Activated CD4-positive, CD25-positive, alpha-beta regulatory T cell treated with anti-CD3 and anti-CD28 coated beads, Interleukin-2, amount 50 U/mL, for 16 hours (primary cell): ENCODE measurements at places on chromosomes 13 and 19.

DNA sequence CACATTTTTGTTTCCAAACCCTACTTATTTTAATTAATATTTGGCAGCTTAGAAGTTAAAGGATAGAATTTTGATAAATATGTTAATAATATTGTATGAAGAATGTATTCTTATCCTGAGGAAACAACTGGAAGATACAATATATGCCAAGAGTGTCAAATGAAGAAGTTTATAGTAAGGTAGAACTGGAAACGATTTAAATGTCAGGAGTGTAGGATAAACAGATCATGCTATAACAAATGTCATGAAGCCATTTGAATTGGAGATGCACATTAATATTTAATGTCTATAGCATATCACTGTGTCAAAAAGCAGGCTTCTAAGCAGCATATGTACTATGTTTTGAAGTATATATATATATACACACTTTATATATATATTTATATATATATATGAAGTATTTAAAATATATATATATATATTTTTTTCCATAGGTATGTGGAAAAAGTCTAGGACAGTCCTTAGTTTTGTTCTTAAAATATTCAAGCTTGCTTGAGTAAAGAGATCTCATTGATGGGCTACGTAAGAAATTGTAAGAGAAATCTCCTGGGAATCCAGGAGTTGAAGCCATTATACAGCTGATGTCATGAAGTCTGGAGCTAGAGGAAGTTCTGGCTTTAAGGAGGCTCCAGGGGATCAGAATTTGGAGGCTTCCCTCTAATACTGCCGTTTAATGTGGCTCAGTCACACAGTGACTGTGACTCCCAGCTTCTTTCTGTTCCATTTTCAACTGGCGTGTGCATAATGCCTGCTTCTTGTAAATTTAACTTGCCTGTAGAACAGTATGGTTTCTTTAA, 79.9 kb upstream of the MYCBP2 start:
- DNase-seq, result no peak

DNA sequence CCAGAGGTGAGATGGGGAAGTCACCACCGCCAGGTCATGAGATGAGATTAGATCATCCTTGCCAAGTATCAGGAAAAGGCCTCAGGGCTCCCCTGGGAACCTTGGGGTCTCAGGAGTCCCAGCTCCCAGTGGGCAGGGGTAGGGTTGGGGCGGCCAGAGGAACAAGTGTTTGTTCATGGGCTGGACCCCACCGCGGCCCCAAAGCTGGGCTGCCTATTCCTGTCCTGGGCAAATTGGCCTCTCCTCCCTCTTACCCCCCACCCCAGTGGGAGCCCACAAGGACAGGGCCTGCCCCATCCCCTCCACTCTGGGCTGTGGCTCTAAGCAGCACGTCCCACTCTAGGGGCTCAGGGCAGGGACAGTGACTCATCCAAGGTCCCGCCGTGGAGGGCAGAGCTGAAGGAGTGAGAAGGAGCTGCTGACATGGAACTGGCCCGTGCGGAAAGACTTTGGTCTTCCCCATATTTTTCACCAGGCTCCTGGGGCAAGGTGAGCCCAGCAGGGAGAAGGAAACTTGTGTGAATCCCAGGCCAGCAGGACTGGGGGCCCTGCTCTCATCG, 4.0 kb upstream of the HCN2 start:
- DNase-seq, result no peak

- DNase-seq, result no peak
These were observed 5.5 kb upstream of the TYROBP start for GRCh38 chr19:35913589-35913988.

DNA sequence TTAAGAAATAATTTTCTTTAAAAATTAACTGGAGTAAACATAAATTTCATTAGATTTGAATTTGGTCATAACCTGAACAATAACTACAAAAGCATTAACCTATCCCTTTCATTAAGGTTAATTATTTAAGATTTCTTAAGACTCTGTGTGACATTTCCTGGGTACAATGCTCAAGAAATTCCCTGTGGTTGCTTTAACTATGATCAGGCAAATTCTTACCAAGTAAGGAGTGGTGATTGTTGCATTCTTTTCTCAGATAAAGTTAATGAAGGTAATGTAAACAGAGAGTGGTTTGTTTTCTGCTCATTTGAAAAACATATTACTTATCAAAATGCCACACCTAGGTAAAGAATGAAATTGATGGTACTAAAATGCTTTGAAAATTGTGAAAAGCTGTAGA, 114.8 kb upstream of the MIR17HG start:
- no peak for DNase-seq

DNA sequence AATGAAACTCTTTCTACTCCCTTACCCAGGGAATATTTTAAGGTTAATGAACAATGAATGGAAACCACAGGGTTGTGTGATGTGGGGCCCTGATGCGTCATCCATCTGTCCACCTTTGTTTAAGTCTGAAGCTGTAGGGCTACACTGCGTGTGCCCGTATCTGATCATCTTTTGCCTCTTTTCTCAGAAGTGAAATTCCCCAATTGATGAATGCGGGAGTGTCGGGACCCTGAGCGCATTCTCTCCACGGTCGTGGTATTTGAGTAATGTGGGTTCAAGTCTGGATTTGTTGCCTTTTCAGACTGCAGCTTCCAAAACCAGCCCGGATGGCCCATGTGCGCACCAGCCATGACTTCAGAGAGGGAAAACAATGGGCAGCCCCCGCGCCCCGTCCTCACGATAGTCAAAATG, 112.3 kb downstream of the COL4A2 start:
- no peak for DNase-seq

- no peak for DNase-seq
These were observed 792.4 kb upstream of the SLITRK5 start for GRCh38 chr13:86878781-86879180.

- DNase-seq, result no peak
These were observed 86.4 kb downstream of the RAB20 start for GRCh38 chr13:110475117-110475516.

- DNase-seq, result no peak
These were observed 12.4 kb upstream of the SULT2B1 start for GRCh38 chr19:48539503-48540096.

GRCh38 chr13:85241060-85241459, 558.2 kb downstream of the SLITRK6 start:
- DNase-seq, result no peak

GRCh38 chr19:1754636-1755466, 1.5 kb downstream of the ONECUT3 start:
- no peak for DNase-seq

GRCh38 chr13:46717275-46717674, 79.7 kb downstream of the ESD start:
- DNase-seq, result no peak

DNA sequence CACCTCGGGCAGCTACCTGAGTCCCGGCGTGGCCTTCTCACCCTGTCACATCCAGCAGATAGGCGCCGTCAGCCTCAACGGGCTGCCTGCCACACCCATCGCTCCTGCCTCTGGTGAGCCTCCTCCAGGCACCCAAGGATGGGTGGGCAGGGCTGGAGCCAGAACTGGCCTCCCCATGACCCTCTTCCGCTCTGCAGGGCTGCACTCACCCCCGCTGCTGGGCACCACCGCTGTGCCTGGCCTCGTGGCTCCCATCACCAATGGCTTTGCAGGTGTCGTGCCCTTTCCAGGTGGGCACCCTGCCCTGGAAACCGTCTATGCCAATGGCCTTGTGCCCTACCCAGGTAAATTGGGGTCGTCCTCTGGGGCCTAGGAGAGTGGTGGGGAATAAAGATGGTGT, 57.7 kb downstream of the CELF5 start:
- DNase-seq, result no peak

GRCh38 chr13:110042253-110042950, 256.0 kb upstream of the IRS2 start:
- no peak for DNase-seq

DNA sequence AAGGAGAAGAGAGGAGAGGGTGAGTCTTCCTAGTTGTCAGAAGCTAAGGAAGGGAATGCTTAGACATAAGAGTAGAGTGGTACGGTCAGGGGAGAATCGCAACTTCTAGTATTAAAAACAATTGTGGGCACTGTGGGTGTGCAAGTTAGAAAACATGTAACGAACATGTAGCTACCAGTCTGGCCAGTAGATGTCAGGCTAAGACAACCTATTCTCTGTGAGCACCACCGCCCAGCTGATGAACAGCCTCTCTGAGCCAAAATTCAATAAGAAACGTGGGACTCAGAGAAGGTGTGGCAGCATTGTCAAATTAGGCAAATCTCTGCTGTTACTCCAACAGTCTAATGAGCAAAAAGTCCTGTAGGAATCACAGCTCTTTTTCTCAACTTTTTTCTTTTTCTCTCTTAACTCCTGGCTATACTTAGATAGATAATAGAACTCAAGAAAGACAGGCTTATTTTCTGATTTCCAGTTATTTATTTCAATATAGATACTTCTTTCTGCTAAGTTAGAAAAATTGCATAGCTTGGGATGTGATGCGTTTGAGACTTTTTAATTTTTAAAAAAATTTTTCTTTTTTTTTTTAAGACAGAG, 186.2 kb downstream of the USP12 start:
- DNase-seq, result peak; percentile 41

DNA sequence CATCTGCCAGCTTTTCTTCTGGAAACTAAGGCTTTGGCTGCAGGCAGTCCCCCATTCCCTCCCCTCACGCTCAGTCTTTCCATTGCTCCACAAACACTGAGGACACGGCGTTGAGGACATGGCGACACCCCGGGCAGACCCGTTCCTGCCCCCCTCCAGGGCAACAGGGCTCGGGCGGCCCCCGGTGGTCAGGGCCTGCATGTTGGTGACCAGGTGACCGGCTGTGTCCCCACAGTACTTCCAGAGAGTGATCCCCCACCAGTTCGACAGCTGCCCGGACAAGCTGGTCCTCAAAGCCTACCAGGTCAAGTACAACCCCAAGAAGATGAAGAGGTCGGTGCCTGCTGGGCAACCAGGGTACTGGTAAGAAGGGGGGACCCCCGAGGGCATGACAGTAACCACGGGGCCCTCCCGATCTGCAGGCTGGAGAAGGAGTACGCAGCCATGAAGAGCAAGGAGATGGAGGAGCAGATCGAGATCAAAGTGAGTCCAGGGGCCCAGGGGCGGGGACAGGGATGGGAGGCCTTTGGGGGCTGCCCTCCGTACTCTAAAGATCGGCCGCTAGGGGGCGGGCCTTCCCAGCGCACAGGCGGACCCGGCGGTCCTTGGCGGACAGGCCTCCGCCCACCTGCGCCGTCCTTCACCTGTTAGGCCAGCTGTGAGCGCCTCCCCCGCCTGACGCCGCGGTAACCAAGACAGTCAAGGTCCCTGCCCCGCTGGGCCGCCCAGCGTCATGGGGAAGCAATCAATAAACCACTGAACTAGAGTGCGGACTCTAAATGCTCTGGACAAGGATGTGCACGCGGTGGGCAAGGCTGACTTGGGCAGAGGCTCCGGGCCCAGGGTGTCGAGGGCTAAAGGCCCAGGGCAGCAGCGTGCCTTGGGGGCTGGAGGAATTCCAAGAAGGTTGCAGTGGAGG, 21.1 kb downstream of the PRR36 start:
- DNase-seq, result no peak

- DNase-seq, result no peak
These were observed 31.4 kb upstream of the C13orf46 start for GRCh38 chr13:114005206-114005724.

GRCh38 chr19:51148580-51148979, 6.5 kb downstream of the SIGLEC7 start:
- DNase-seq, result no peak

DNA sequence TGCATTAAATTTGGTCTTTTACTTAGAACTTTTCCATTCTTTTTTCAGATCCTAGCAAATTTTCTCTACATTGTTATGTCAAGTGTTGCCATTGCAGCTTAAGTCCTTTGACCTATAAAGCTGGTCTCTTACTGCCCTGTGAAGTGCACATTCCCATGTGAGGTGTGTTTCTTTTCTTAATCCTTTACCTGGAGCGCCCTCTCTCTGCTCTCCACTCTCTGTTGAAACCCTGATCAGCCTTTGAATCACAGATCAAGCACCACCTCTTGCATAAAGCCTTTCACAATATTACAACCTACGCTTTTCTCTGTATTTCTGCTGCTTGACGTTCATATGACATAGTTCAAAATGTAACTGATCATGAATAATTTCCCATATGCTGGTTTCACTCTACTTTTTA, 84.8 kb downstream of the PCDH17 start:
- DNase-seq, result no peak

DNA sequence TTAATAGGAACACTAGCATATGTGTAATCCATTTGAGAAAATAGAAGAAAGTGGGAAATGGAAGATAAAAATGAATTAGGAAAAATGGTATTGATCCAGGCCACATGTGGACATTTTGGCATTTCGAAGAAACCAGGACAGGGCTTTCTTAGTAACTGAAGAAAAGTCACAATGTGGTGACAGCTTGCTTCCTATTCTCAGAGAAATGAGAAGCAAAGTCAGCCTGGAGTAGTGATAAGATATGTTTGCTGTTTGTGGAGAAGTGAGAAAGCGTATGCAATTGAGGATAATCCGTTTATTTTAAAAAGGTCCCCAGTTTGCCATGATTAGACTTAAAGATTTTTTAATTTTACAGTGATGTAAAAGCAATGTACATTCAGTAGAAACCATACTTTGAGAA, 127.9 kb downstream of the SLITRK6 start:
- DNase-seq, result no peak
